ENCODE measurements at places on chromosomes 11 and 22.

GRCh38 chr11:66718320-66718971 is 10.6 kb downstream of the SPTBN2 start:
- peak; percentile 13 for DNase-seq

DNA sequence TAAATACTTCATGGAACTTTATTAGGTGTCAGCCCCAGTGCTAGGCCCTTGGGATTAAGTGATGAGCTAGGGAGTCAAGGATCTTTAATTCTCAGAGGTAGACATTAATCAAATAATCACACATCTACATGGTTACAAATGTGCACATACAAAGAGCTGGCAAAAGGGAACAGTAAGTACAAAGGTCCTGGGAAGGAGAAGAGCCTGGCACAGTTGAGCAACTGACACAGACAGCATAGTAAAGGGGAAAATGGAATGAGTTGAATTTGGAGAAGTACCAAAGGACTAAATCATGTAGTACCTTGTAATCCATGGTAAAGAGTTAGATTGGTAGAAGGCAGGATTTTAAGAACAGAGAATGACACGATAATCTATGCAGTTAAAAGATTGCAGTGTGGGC is 116.3 kb downstream of the APIP start:
- DNase-seq: no peak

DNA sequence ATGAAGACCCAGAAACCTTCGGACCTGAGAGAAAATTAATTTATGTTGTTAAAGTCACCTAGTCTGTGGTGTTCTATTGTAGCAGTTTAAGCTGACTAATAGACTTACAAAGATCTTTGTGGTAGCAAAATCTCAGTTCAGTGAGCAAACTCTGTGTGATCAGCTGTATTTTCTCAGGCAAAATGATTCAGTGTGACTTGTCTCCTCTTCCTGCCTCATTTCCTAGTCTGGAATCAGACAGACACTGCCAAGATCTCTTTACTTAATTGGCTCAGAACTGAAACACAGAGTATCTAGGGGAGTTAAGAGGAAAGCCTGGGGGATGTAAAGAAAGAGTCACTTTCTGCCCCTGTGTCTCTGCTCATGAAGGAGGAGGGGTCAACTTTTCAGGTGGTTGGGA is 564.7 kb downstream of the KCNA4 start:
- DNase-seq: no peak

DNA sequence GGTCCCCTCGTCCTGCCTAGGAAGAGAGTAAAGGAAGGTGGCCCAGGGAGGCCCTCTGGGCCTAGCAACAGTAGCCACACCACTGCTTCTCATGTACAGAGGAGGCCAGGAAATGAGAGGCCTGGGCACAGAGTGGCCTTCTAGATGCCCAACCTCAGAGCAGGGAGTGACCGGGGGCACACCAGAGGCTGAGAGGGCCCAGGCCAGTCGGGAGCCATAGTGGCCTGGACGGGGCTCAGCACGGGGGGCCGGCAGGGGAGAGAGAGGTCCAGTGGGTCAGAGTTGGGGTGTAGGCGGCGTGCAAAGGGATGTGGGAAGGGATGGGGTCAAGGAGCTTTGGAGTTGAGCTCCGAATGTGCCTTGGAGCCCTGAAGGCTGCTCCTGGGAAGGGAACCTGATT is 25.0 kb upstream of the MYEOV start:
- DNase-seq: no peak

DNA sequence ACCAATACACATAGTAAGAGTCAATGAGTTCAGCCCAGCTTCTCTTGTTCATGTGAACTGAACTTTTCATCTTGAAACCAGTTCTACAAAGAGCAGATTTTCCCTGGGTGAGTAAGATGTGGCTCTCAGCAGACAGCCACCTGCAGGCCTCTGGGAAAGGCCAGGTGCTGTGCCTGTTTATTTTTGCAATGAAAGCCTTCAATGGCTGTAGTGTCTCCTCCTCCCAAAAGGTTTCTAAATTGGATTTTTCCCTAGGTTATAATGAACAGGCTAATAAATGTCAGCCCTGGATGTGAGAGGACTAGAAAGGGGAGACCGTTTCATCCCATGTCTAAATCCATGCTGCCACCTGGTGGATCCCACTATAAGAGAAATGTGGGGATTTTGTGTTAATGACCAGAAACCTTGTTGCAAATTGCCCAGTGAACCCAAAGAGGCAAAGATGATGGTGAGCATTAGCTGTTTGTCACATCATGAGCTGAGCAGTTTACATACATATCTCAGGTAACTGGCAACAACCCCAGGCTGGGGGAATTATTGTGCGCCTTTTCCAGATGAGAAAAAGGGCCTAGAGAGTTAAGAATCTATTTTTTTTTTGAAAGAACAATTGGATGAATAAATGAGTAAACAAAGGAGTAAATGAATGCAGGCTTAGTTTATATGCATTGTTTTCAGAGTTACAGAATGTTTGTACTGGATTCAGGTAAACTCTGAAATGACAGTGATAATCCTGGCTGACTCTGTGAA is 12.7 kb downstream of the C11orf91 start:
- peak; percentile 66 for DNase-seq

DNA sequence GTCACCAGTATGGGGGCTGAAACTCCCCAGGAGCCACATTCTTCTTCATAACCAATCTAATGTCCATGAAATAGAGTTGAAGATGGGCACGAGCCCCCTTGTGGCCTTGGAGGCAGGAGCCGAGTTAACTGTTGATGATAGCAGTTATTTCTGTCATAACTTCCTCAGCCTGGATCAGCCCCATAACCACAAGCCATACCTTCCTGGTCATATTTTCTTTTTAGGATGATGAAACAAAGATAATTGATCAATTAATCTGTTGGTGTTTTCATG is 65.0 kb upstream of the TTC12 start:
- no peak for DNase-seq

- no peak for DNase-seq
Measured at GRCh38 chr22:36362932-36363331, 24.8 kb downstream of the MYH9 start.

DNA sequence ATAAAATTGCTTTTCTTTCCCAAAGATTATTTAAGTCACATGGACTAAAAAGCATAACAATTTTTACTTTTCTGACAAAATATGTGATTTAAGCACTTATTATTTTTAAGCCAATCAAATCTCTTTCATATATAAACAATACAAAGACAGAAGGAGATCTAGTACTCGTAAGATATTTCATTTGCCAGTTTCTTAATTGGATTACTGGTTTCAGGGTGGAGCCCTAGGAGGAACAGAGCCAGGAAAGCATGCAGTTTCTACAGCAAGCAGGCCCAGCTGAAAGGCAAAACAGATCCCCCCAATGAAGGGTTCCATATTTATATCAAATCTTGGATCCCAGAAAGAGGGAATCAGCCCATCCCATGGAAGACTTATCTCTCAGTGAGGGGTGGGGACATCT is 177.0 kb downstream of the KIF18A start:
- DNase-seq: no peak

DNA sequence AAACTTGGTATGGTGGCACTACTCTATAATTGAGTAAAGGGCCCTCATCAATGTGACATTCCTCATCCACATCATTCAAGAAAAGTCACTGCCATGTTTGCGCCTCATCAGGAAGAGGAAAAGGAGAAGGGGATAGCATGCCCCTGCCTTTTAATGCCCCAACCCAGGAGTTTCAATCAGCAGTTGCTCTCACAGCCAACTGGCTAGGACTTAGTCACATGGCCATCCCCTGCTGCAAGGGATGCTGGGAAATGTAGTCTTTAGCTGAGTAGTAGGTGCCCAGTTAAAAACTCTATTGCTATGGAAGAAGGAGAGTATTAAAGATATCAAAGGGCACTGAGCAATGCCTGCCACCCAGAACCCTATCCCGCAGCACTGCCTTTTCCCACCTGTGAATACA is 10.9 kb upstream of the CCND1 start:
- DNase-seq: no peak

- DNase-seq: no peak
Measured at GRCh38 chr11:119306373-119306890, 10.5 kb downstream of the MCAM start.

DNA sequence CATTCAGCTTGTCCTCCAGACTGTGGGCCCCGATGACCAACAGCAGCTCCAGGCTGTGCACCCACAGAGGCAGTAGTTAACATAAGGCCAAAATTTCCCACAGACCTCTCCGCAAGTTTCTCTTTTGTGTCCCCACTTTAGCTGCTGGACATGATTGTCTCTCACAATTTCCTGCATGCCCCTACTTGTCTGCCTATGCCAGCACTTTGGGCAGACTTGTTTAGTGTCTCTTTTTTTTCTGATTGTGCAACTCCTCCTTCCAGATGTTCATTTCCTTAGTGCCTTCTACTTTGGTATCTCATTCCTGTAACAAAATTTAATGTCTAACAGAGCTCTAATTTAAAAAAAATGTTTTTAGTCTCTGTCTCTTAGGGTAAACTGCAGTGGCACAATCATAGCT is 23.8 kb upstream of the SCN3B start:
- no peak for DNase-seq

GRCh38 chr11:79942646-79943045 is 501.8 kb upstream of the TENM4 start:
- no peak for DNase-seq

GRCh38 chr11:17490232-17490631 is 13.6 kb upstream of the ABCC8 start:
- DNase-seq: no peak

DNA sequence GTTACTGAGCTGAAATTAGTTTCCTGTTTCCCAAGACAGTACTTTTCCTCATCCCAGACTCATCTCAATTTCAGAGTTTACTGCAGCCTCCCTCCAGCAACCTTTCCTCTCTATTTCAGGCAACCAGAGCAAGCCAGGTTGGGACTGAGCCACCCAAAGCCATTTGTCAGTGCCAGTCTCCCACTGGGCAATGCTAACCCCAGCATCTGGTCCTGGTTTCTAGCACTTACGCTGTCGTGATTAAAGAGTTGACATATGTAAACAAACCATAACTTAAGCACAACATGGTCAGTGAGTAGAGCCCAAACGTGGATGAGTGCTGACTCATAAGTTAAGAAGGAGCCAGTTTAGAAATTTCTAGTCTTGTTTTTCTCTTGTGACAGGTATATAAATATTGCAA is 119.6 kb upstream of the BLID start:
- DNase-seq: no peak

DNA sequence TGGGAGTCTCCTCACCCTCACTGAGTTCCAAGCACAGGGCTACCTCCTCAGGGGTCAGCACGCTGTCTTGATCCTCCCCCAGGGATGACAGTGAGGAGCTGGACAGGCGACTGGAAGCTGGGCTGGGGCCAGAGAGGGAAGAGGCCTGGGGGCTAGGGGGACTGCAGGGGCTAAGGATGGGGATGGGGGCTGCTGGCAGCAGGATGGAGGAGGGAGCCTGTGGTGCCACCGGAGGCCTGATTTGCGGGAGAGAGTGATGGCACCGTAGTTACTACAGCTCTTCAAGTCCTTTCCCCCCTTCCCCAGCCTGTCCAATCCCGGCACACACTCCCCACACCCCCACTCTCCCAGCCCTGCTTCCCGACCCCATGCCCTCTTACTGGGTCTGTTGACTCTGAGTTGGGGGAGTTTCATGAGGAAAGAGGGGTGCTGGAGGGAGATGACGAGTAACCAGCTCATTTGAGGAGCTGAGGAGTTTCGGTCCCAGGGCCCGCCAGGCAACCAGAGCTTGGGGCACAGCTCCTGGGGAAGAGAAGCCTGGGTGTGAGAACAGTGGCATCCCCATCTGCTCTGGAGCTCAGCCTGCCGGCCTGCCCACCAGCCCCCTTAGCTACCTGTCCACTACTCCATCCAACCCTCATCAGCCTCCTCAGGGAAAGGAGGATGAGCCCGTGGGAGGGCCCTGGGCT is 10.5 kb downstream of the ROBO4 start:
- DNase-seq: no peak

- no peak for DNase-seq
Measured at GRCh38 chr22:47164514-47165337, 402.3 kb downstream of the TBC1D22A start.

DNA sequence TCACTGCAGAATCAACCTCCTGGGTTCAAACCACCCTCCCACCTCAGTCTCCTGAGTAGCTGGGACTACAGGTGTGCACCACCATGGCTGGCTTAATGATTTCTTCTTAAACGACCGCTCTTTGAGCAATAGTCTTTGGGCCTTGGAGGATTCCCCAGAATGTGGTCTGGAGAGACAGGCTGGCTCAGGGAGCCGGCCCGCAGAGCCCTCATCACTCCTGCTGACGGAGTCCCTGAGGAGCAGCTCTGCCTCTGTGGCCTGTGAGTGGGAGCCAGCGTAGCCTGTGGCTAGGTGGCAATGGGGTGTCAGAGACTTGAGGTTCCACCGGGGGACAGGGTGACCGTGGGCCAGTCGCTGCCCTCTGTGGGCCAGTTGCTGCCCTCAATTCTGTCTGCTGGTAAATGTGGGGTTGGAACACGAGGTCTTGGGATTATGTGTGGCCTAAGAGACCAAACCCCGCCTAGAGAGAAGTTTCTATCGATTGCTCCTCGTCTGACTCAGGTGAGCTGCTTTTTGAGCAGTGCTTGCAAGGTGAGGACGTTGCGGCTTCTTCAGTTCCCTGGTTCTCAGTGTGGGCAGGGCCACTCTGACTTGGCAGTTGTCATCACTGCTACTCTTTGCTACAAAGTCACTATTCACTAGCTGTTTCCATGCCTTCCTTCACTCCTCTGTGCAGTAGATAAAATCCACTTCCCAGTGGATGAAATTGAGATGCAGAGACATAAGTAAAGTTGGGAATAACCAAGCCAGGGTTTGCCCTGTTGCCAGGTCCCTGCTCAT is 124.8 kb upstream of the NECTIN1 start:
- DNase-seq: no peak

- DNase-seq: peak; percentile 46
Measured at GRCh38 chr22:36258701-36259614, 6.0 kb downstream of the APOL1 start.

- DNase-seq: no peak
Measured at GRCh38 chr22:23604939-23605712, 25.0 kb upstream of the IGLL1 start.

DNA sequence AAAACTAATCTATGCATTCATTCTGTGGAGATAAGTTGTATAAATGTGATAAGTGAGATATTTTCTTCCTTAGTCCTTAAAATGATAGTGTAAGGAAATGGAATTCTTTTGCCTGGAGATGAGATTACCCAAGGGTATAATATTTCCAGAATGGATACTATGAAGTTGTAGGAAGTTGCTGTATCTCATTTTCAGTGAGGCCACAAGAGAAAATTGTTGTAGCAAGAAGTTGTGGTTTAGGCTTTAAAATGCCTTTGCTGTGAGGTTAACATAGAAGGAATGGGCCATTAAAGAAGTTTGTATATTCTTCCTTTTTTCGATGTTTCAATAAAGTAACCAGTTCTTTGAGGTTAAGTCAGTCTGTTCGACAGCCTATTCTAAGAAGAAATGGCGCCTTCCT is 50.7 kb upstream of the LIN7C start:
- DNase-seq: no peak

- DNase-seq: no peak
Measured at GRCh38 chr11:96139691-96140090, 203.3 kb downstream of the MAML2 start.

- DNase-seq: no peak
Measured at GRCh38 chr11:72375241-72375960, 58.9 kb downstream of the CLPB start.

GRCh38 chr11:76512851-76513653 is 68.2 kb downstream of the EMSY start:
- DNase-seq: no peak
